GM04504 (cell line): ENCODE measurements at places on chromosomes 5 and 9.

DNA sequence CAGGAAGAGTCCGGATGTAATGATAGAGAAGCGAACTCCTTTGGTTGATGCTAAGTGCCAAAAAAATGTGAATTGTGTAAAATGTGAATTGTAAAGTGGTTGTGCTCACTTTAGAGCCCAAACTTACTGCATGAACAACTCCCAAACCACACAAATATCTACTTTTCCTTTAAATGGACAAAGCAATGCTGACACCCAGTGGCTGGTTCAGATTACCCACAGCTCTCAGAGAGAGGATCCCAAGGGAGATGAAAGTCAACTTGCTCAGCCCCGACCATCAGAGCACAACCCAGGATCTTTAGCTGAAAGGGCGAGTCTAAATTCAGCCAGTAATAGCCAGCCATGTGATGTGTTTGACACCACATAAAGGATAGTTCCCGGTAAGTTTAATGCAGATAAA is 133.7 kb downstream of the NMUR2 start:
- DNase-seq = no peak

GRCh38 chr5:63050916-63051315 is 472.3 kb downstream of the LRRC70 start:
- DNase-seq = no peak

GRCh38 chr9:119026120-119026519 is 343.1 kb downstream of the BRINP1 start:
- no peak for DNase-seq

- DNase-seq = no peak
Observed at GRCh38 chr5:99621772-99622681, 693.2 kb upstream of the CHD1 start.

DNA sequence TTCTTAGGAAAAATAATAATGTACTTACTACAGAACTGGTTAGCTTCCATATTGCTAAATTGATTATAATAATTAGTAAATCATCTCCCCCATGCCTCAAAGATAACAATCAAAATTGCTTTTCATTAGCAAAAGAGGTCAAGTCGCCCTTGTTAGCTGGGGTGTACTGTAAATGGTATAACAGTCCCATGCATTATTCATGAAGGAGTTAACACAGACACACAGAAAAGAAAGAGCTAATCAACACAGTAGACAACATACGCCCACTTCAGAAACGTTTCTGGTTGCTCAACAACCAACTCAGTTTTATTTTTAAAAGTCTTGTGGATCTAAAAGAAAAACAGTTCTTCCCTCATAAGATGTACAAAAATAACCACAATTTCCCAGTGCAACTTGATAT is 100.2 kb downstream of the MPDZ start:
- no peak for DNase-seq

DNA sequence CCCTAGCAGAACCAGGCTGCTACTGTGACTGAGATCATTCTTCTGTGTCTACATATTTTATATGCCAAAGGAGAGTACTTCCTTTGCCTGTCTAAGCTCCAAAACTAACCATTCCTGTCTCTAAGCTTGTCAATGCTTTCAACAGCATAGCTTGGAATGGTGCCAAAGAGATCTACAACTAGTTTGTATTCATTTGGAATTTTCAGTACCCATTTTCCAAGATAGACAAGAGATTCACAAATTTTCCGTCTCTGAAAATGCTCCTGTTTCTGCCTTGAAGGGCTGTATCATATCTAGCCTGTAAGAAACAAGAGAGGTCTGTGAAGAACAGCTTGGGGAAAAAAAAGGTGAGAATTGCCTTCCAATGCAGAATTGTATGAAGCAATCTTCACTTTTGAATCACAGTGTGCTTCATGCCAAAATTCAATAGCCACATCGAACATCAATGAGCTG is 334.4 kb upstream of the ACTBL2 start:
- no peak for DNase-seq

- peak; percentile 65 for DNase-seq
Observed at GRCh38 chr5:321230-321725, at the start of gene AHRR. Gene AHRR, plus strand, starts transcription at chr5:321714. Its CDS starts 22,189 bp downstream, at chr5:343903.

GRCh38 chr5:139798883-139799282 is 3.3 kb downstream of the PSD2 start:
- no peak for DNase-seq

DNA sequence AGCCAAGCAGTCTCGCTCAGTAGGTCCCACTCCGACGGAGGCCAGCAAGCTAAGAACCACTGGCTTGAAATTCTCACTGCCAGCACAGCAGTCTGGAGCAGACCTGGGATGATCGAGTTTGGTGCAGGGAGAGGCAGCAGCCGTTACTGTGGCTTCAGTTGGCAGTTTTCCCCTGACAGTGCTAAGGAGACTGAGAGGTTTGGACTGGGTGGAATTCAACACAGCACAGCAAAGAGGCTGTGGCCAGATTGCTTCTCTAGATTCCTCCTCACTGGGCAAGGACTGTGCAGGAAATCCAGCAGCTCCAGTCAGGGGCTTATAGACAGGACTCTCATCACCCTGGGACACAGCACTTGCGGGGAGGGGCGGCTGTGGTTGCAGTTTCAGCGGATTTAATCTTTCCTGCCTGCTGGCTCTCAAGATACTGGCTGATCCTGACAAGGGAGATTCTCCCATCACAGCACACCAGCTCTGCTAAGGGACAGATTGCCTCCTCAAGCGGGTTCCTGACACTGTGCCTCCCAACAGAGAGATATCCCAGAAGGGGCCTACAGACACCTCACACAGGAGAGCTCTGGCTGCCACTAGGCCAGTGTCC is 122.1 kb downstream of the YIPF5 start:
- no peak for DNase-seq

DNA sequence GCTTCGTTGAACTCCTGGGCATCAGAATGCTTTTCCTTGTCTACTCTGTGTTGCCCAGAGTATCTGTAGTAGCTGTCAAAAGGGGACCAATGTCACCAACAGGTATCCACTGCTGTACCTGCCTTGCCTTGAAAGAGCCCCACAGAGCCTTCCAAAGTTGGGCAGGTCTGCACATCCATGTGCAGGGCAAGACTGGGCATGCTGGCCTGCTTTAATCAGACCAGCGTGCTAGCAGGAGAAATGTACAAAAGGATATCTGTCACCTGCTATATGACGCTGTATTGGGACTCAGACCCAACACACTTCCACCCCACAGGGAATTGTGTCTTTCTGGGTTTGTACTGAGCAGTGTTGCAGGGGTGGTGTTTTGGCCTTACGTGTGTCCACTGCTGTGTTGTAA is 11.9 kb downstream of the DELE1 start:
- no peak for DNase-seq

DNA sequence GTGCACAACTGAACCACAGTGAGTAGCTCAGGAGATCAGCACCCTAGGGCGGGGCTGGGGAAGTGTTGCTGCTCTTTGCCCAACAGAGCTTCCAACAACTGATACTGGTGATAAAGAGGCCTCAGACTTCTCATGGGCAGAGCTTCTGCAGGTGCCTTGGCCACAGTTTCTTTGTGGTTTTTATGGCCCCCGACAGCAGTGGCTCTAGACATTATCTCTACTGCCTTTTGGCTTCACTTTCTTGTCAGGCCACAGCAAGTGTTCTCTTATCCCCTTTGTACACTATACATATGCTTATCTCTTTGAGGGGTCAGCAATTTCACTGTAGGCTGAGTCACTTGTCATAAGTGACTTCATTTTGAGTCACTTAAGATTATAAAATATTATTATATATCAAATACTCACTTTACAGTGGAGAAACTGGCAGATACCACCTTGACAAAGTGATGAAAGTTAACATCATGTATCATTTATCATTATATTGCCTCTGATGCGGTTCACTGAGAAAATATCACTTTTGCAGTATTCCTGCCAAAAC is 90.9 kb upstream of the COX7C start:
- no peak for DNase-seq

- DNase-seq = no peak
Observed at GRCh38 chr9:80077059-80077458, 505.3 kb downstream of the TLE4 start.

DNA sequence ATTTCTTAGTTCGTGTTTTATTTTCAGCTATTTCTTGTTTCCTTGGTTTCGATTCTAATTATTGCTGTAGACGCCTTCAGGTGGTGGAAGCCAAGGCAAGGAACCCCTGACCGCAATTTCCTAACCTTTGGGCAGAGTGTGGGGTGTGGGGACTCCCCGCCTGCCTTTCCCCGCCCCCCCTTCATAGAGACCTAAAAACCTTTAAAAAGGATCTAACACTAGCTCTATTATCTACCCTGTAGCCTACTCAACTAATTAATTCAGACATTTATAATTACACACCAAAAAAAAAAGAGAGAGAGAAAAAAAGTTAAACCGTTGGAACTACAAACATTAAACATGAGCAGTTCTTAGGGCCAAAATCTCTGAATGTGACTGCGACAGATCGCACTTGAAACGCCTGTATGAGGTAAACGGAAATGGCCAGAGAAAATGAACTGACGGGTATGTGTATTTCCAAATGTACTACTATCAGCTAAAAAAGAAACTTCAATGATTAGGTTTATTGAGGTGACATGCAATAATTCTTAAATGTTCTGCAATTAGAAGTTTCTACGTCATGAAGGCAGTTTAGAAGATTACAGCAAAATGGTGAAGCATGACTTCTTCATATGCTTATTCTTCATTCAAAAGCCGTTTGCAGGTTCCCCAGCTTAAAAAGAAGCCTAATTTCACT is 19.0 kb upstream of the FER start:
- no peak for DNase-seq

DNA sequence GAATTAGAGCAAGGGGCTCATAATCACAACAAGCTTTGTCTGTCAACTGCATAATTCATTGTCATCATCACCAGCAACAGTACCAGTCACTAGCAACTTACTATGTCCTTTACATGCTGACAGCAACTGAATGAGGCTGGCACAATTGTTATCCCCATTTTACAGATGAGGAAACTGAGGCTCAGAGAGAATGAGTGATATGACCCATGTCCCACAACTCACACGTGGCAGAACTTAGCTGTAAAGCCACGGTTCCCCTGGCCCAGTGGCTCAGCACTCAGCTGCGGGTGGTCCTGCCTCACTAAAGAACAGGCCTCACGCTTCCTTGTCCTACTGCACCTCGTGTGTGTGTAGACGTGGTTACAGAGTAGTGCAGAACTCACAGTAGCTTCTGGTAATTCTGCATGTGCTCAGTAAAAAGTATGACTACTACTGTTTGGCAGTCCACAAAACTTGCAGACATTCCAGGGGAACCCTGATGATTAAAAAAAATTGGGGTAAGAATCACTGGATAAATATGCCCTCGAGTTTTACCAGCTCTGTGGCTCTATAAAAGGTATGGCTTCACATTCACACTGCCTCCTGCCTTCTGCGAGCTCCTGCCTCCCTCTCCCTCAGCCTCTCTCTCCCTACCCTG is 30.2 kb downstream of the AFAP1L1 start:
- DNase-seq = no peak

GRCh38 chr5:79256563-79256962 is 20.6 kb downstream of the JMY start:
- DNase-seq = no peak

DNA sequence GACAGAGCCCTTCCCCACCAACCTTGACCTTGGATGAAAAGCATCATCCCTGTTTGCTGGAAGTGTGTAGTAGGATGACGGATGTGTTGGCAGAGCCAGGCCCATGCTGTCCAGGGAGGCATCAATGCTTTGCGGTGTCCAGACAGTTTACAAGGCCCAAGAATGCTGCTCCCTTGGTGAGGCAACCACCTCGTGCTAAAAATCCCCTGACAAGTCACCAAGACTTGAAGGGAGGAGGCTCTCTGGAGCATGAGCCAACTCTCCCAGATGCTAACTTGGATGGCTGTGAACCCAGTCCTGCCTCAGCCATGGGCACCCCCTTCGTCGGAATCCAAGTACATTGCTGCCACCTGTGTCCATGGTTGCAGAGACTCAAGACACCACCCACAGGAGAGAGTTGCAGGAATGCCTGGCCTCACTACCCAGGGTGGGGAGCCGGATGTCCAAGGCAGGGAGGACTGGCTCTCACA is 9.5 kb upstream of the NKD2 start:
- DNase-seq = no peak

GRCh38 chr5:149289301-149289700 is 17.6 kb downstream of the AFAP1L1 start:
- no peak for DNase-seq

- no peak for DNase-seq
Observed at GRCh38 chr9:135960411-135961276, 529 bp downstream of the UBAC1 start.

- no peak for DNase-seq
Observed at GRCh38 chr5:119273391-119273839, 82.4 kb upstream of the TNFAIP8 start.

GRCh38 chr5:179143446-179143845 is 83.3 kb downstream of the ZNF354C start:
- peak; percentile 23 for DNase-seq

DNA sequence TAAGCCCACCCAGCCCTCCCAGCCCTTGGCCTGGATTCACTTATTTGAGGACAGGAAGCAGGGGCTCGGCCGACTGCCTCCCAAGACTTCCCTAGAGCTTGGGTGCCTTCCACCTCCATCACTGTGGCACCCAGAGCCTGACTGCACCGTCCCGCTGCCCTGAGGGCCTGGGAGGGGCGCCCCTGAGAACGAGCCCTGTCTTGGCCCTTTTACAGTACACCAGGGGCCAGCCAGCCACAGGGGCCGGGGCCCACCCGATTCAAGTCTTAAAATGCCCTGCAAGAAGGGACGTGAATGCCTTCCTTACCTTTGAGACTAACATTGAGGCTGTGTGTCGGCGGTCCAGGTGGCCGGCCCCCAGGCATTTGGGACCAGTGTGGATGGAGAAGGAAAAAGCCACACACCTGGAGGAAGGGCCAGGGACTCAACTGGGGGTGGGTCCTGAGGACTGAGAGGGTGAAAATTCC is 16.8 kb downstream of the FAM78A start:
- no peak for DNase-seq

GRCh38 chr5:113278976-113279375 is 155.8 kb downstream of the TSSK1B start:
- DNase-seq = no peak

DNA sequence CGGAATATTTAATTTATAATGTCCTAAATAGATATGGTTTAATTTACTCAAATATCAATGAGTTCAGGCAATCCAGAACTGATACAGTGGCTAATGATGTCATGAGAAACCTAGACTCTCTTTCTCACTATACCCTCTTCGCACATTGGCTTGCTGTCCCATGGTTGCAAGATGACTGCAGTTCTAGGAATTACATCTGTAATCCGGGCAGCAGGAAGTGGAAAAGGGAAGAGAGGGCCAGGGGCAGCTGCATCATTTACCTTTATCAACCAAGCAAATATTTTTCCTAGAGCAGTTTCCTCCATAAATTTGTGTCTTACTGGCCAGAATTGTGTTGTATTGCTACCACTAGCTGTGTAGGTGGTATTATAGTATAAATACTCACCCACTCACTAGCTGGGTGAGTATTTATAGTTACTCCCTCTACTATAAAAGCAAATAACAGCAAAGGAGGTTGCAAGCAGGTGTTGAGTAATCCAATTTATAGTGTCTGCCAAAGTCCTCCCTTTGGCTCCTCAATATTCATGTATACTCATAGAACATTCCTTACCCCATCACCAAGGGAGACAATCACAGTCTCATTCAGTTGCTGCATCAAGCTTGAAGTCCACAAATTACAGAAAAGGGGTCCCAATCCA is 168.8 kb downstream of the DROSHA start:
- DNase-seq = peak; percentile 32

GRCh38 chr5:131330031-131330430 is 66.2 kb downstream of the CDC42SE2 start:
- DNase-seq = no peak

GRCh38 chr5:150129813-150130492 is 25.7 kb downstream of the PDGFRB start:
- no peak for DNase-seq
